Left lung (tissue), 14 donors: ENCODE measurements at places on chromosomes 7 and 10. TPM values are rescaled to one million over a fixed set of nuclear protein-coding genes. Genes with fewer than 3 reads are reported as not detected.

ADAM12 gene
- polyA plus RNA-seq: 9.4 TPM

DEPP1 gene
- polyA plus RNA-seq: 22.0 TPM

PIP gene
- not detected for polyA plus RNA-seq

DNA sequence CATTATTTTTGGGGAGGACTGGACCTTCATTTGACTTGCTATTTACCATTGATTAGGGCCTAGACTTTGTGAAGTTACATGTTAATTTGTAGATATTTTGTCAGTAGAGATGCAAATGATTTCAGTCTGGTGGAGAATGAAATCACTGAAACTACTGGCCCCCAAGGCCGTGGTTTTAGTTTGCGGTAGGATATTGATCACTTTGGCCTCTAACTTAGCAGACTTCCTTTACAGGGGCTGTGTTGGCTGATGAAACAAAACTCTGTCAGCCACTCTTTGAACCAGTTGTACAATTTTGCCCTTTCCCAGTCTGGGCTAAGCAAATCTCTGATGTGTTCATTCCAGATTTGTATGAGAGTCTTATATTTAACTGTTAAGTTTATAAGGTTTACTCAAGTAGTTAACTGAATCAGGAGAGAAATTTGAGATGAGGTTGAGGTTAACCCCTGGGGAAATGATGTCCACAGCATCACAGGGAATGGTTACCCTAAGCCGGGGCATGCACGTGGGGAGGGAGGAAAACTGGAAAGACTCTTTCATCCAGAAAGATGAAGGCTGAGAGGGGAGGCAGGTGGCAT is 105.7 kb upstream of the INSIG1 start:
- DNase-seq: no peak

GRM3 gene
- 0.20 TPM for polyA plus RNA-seq

DNA sequence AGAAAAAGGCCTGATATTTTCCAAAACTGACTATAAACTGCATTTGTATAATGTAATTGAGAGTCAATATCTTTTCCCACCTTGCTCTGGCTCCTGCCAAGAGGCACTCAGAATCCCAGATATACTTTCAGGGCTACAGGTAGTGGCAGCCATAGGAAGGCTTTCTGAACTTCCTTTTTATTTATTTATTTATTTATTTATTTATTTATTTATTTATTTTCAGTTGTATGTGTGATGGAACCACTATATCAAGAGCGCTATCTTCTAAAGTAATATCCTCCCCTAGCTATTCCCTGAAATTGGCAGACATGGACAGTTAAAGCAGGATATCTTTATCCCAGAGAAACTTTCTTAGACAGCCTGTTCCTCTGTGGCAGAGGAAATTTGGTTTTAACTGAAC is 86.7 kb downstream of the SEMA3E start:
- DNase-seq: no peak

GRCh38 chr7:16528520-16528919 is 1.9 kb downstream of the LRRC72 start:
- DNase-seq: no peak

DNA sequence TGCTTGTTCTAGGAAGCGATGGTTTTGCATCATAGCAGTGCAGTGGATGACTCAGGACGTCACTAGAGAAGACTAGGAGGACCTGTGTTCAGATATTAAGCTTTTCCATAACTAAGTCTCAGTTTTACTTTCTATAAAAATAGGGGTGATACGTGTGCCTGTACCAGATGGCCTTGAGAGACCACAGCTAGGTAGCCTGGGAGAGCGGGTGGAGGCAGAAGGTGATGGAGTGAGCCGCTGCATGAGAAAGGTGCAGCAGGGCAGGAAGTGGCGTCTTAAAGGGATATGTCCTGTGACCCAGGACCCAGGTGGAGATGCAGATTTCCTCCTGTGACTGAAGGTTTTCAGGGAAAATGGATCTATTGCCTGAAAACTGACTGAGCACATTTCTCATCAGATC is 304.9 kb downstream of the CDC14C start:
- DNase-seq: no peak
